Activated CD8-positive, alpha-beta memory T cell treated with anti-CD3 and anti-CD28 coated beads, Interleukin-2, amount 50 U/mL, for 4 hours (primary cell): ENCODE measurements at places on chromosomes 5 and 9.

GRCh38 chr5:125412561-125413495 is 666.4 kb upstream of the ZNF608 start:
- DNase-seq: no peak

- no peak for DNase-seq
These were observed 25.3 kb upstream of the ISOC1 start for GRCh38 chr5:129069292-129069691.

DNA sequence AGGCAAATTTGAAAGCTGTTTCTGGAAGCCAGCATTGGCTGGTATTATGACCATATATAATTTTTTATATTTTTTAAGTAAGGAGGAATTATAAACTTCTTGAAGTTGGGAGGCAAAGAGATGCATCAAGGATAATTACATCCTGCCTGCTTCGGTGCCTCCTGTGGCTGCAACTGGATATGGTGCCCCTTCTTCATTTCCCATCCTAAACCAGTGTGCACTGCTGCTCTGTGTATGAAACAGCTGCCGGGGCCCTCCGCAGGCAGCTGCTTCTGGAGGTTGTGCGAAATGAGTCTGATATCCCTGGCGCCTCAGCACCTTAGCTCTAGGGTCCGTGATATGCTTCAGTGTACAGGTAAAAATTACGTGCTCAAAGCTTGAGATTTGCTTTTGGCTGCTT is 304.2 kb downstream of the ENC1 start:
- no peak for DNase-seq

DNA sequence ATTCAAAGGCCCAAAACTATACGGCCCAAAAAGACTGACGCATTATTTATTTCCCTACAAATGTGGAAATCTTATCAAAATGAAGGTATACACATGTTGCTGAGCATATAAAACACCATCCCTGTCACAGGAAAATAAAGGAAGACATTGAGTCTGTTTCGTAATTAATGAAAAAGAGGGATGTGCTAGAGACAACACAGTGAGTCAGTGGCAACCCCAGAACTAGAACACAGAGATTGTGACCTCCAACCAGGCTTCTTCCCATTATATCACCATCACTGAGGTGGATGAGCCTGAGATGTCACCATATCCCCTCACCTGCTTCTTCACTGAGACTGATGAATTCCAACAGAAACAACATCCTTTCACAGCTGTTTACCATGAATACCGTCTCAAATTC is 3.8 kb downstream of the NDUFA8 start:
- DNase-seq: no peak

- DNase-seq: no peak
These were observed 28.7 kb downstream of the GFRA3 start for GRCh38 chr5:138245717-138246116.

DNA sequence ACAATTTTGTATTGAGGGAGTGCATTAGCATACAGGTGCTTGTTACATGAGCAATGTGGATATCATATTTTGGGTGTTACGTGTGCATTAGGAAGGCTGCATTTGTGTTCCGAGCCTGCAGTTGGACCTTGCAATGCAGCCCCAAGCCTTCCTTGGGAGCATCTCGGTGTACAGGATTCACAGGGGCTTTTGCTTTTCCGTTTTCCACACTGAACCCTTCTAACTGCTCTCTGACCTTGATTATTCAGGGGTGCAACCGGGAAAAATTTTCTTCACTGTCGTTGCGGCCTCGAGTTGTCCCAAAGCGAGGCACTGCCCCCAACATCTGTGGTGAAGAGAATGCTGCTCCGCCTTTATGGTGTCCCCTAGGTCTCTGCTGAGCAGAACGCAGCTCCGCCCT is 80.1 kb upstream of the PLEKHG4B start:
- no peak for DNase-seq

DNA sequence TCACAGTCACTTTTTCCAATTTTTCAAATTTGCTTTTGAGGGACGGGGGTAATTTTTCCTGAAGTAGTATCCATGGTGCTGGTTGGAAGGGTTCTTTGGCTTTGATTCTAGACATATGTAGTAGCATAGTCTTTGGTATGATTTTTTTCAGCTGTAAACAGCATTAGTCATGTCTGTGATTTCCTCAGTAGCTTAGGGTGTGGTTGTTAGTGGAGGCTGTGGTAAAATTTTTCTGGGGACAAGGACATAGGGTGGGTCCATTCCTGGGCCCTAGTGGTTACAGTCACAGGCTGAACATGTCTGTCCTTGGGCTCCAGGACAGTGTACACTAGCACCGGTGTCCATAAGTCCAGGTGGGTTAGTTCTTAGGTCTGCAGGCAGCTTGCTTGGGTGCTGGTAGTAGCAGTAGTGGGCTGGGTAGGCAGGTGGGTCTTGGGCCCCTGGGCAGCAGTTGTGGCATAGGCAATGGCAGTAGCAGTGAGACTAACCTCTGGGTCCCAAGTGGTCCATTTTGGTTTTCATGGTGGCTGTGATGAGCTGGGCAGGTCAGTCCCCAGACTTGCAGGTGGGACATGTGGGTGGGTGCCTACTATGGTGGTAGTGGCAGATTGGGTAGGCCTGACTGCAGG is 100.0 kb upstream of the CXCL14 start:
- no peak for DNase-seq

- DNase-seq: no peak
These were observed 17.3 kb upstream of the TGFBI start for GRCh38 chr5:136011414-136012001.

- DNase-seq: no peak
These were observed 24.0 kb downstream of the TRIP13 start for GRCh38 chr5:916441-917293.

DNA sequence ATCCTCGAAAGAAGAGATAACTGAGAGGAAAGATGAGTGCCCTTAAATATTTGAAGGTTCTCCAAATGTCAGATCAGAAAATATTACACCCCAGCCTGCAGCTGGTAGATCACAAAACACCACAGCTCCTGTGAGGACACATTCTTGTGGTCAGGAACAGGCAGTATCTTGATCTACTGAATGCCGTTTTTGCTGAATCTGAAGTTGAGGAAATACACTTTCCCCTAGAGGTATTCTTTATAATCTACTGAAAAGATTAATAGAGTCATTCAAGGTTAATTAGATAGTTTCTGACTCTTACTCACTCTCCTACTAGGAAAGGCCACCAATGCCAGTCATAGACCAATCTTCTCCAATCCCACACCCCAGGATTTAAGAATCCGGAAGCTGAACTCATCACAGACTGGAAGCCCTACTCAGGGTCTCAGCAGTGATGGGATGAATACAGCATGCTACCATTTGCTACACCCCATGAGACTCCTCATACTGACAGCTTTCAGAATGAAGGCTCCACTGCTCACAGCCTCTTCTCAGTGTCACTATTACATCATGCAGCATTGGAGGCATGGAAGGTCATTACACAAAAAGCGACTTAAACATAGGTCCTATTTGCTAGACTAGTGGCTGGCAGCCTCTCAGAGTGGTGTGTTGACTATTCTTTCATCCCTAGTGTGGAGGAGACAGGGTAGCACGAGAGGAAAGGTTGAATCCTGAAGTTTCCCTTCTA is 143.9 kb upstream of the SLC1A3 start:
- DNase-seq: no peak

- DNase-seq: no peak
These were observed 25.9 kb downstream of the RUSC2 start for GRCh38 chr9:35515766-35516165.

- no peak for DNase-seq
These were observed 19.8 kb downstream of the FAXDC2 start for GRCh38 chr5:154830596-154830995.

DNA sequence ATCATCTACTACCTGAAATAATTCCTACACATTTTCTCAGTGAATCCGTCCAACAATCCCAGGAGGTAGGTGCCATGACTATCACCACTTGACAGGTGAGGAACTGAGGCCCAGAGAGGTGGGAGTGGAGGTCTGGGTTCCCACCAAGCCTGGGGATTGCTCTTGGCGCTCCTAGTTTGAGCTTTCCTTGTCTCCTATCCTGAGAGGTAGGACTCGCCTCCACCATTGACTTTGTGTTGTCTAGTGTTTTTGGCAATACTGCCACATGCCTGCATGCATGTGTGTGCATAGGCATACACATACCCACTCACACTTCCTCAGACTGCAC is 6.3 kb upstream of the NTNG2 start:
- DNase-seq: no peak

DNA sequence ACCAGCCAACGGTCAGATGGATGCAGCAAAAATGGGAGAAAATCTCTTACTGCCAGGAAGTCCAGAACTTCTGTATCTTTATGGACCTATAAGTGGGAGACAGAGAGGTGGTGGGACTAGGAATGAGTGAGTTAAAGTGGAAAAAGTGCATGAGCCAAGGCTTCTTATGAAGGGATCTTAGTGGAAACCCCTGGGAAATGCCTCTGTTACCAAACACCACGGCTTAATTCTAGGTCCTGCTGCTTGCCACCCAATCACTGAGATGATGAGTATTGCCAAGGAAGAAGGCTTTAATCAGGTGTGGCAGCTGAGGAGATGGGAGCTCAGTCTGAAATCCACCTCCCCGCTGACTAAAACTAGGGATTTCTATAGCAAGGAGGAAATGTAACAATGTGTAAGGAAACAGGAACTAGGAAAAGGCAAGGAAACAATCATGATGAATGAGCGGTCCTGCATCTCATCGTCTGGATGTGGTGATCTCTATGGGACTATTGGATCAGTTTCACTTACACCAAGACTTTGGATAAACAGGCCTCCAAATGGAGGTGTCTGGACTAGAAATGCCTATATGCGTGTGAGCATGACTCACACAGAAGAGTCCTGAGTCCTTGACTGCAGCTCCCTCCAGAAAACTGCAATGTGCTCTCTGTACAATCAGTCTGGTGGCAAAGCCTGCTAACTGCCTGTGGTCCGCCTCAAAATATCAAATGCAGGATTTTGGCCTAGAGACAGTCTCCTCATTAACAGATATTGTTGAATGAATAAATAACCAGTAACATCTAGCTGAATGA is 98.2 kb upstream of the PRR16 start:
- no peak for DNase-seq

DNA sequence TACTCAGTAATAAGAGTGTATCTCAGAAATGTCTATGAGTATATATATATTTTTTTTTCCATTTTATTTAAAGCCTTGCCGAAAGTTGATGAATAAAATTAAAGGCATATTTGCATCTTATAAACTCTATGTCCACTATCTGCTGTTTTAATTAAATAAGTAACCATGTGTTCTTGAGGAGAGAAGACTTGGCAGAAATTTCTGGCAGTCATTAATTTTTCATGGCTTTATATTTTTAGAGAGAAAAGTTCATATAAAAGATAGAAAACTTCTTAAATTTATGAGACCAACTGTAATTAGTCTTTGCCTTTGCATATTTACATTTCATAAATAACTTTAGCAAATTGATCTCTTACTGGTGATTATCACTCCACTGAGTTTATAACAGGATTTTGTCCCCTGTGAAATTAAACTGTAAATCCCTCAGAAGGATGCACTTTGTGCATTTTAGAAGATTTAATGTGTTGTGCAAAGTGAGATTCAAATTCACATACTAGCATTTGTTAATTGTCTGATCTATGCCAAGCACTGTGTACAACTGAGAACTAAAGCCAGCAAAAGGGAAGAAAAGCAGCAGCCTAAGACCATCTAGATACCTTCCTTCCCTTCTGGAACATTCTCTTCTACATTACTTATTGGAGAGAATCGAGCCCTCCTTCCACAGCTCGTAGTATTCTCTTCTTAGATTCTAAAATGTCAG is 108.7 kb downstream of the SNCAIP start:
- no peak for DNase-seq

DNA sequence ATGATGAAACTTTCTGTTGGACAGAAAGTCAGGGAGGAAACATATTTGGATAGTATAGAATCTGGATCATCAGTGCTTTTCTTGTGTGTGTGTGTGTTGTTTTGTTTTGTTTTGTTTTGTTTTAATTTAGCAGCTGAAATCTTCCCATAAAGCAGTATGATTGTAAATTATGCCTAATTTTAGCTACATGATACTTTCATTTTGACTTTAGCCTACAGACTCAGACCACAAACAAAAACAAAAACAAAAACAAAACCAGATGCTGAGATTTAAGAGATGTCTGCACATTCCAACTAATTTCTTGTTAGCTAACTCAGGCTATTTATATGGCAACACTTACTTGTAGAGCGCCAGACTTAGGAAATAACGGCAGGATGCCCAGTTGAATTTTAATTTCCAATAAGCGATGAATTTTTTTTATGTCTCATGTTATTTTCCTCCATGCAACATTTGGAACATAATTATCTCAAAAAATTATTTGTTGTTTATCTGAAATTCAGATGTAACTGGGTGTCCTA is 119.5 kb upstream of the TRPC7 start:
- DNase-seq: no peak

DNA sequence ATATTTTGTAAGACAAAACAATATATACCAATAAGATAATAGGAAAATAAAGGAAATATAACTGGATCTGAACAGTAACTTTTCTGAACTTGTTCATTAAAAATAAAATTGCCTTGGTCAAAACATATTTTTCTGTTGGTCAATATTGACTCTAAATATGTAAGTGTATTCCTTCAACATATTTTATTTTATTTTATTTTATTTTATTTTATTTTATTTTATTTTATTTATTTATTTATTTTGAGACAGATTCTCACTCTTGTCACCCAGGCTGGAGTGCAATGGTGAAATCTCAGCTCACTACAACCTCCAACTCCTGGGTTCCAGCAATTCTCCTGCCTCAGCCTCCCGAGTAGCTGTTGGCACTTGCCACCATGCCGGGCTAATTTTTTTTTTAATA is 571.0 kb downstream of the NR2F1-AS1 start:
- no peak for DNase-seq

GRCh38 chr9:134778156-134778555 is 102.5 kb upstream of the FCN2 start:
- DNase-seq: no peak

DNA sequence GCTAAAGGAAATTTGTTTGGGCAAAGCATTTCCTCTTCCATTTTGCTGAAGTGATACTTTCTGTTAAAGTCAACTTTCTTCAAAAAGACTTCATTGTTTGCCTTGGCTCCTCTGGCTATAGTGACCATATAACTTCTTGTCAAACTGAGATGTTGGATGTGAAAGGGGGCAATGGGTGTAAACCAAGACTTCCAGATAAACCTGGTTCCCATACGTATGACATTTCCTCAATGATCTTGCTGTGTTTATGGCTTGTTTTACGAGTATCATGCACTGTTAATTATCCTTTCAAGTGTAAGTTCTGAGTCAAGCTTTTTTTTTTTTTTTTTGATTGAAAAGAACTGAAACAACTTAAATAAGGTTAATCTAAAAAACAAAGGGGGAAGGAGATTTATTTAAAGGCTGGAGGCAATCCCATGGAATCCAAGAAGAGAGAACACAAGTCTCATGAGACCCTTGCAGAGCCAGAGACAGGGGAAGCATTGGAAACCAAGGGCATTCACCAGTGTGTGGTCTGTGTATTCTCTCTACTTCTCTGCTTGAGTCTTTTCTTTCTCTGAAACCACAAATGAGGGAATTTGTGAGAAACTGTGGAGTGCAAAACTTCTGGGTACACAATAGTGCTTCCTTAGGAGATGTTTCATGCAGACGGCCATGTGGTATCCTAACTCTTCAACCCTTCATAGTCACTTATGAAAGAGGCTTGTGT is 335.3 kb downstream of the RAB3C start:
- no peak for DNase-seq
